ENCODE measurements at places on chromosomes 12 and 14. TPM values are rescaled to one million over a fixed set of nuclear protein-coding genes. Genes with fewer than 3 reads are reported as not detected.

DNA sequence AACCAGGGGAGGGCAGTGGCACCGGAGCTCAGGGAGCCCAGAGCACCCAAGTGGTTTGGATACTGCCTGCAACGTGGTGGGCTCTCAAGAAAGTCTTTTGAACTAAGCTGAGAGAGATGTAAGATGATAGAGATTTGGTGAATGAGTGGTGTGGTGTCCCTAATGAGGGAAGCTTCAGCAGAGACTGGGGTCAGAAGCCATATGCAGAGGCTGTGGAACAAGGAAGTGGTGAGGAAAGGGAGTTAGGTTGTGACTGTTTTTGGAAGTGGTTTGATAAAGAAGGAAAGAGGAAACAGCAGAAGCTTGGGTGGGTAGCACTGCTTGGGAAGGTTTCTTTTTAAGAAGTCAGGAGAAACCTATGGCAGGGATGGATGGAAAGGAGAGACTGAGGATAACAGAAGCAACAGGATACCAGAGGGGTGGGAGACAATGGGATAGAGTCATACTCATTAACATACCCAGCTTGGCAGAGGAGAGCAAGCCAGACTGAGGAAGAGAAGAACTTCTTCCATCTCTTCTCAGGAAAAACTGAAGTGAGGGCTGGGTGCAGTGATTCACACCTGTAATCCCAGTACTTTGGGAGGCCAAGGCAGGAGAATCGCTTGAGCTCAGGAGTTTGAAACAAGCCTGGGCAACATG lies 24.1 kb downstream of the SLC4A8 start:
- no peak for DNase-seq

- DNase-seq = no peak
Observed at GRCh38 chr14:32809255-32809654, 129.4 kb upstream of the NPAS3 start.

DNA sequence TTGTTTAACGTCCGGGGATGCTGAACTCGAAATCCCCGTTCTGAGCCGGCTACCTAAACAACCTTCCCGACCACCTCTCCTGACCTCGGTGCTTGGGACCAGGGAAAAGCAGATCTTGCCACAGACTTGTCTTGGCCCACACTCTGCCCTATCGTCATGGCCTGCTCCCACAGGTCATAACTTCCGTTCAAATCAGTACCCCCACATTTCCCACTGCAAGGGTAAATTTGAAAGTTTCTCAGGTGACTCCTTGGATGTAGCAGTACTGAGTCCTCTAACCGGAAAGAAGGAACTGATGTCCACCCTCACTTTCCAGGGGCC lies 612 bp upstream of the RBM23 start:
- no peak for DNase-seq

DNA sequence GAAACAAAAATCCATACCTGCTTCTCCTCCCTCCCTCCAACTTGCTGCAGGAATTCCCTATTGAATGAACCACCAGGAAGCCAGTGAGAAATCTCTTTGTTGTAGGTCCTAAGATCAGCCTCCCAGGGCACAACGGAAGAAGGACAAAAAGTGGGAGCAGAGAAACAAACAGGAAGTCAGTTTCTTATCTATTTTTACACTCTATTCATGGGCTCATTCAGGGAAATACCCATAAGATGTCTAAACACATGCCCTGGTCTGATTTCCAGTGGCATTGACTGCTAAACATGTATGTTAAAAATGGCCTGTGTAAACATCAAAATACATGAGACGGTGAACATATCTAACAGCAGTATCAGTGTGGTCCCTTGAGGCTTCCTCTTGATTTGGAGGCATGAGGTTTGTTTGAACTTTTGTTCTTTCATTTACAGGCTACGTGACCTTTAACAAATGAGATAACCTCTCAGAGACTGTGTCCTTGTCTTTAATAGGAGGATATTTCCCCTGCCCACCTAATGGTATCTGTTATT lies 18.8 kb downstream of the GPR65 start:
- no peak for DNase-seq

- DNase-seq = no peak
Observed at GRCh38 chr12:836952-837351, 84.6 kb downstream of the WNK1 start.

GRCh38 chr14:74980731-74981461 lies 21.8 kb upstream of the EIF2B2 start:
- peak; percentile 43 for DNase-seq

The NXPH4 gene
- 15.1 TPM for total RNA-seq

The FGF6 gene
- total RNA-seq = not detected

The AP1G2 gene
- 69.7 TPM for total RNA-seq

All from PC-3 (cell line).